Stimulated activated CD4-positive, alpha-beta T cell treated with anti-CD3 and anti-CD28 coated beads, Interleukin-12 subunit alpha, Interleukin-12 subunit beta, amount 100 ng/mL, for 4 hours (primary cell): ENCODE measurements at places on chromosomes 16 and 17.

DNA sequence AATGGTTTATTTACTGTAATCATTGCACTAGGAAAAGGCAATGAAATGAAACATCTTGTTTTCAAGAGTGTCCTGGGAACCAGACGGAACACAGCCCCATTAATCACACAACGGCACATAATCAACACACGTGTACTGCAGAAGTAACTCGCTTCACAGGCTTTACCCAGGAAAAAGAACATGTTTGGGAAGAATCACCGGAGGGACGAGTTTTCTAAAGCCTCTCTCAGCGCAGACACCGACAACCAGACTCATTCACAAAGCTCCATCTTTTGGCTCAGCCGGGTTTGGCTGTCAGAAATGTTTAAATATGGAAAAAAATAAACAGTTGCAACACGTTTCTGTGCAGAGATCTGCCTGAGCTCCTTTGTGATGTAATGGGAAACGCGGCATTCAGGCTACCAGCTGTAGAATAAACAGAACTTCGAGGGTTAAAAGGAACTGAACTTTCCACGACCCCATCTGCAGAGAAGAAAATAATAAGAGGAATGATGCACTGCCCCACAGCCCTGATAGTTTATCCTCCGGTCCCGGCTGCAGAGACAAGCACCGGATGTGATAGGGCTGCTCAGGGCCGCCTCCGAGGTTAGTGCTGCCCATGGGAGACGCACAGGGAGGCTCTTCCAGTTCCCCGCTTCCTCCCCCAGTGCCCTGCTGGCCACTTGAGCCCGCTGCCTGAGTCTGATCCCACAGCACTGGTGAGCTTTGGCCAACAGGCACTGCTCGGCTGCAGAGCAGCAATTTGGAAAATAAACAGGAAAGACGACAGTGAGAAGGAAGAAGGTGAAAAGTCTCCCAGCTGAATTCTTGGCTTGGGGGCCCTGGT is 119.8 kb downstream of the HIC1 start:
- no peak for DNase-seq

DNA sequence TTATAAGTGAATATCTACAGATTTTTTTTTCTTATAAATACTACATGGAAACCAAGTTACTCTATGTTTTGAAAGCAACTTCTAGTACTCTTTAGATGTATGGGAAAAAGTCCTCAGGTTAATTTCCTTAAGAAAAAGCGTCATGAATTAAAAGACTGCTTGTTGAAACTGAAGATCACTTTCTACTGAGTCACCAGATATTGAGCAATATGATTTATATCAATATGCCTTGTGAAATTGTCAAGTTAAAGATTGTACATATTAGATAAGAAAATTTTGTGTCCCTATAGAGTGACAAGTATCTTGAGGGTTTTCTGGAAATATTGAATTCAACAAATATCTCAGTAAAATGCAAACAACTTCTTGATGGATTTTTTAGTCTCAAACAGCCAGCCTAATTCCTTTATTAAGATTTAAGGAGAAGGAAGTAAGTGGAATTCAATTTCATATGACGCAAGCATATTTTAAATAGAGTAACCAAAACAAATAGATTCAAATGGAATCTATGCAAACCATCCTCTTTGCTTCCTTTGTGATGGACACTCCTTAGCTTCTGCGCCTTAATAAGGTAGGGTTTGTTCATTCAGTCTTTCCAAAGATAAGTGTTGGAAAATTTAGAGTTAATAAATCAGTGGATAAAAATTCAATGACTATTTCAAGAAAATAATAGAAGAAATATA is 16.6 kb downstream of the KRT12 start:
- DNase-seq: no peak

DNA sequence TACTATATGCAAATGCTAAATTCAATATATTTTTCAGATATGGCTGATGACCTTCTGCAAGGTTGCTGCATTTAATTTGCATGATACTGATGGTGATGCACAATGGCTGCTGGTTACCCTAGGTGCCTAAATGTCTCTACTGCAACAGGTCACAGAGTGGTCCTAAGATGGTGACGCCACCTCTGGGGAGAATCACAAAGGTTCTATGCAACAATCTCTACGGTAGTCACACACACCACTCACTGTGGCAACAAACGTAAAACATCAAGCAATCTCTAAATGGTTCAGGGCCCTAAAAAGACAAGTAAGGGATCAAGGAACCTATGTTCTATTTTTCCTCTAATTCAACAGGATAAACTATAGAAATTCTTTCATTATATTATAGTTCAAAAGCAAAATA is 293.3 kb downstream of the CEP112 start:
- DNase-seq: no peak

GRCh38 chr17:2903193-2903974 is 107.1 kb downstream of the RAP1GAP2 start:
- DNase-seq: no peak

GRCh38 chr17:46151762-46152161 is 41.5 kb downstream of the KANSL1 start:
- no peak for DNase-seq

DNA sequence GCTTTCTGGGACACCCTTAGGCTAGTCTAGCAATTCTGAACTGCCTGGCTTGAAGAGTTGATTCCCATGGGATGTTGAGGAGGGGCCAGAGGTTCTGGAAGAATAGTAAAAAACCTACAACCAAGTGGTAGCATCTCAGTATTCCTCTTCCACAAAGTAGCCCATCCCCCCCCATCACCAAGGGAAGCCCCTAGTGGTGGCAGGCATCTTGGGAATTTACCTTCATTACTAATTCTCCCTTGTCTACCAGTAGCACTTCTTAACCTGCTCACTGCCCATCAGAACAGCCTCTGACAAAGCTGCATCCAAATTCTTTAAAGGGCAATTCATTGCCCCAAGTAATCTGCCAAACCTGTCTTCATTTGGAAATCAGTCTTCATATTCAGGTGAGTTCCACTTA is 12.8 kb upstream of the RAB11FIP4 start:
- no peak for DNase-seq

DNA sequence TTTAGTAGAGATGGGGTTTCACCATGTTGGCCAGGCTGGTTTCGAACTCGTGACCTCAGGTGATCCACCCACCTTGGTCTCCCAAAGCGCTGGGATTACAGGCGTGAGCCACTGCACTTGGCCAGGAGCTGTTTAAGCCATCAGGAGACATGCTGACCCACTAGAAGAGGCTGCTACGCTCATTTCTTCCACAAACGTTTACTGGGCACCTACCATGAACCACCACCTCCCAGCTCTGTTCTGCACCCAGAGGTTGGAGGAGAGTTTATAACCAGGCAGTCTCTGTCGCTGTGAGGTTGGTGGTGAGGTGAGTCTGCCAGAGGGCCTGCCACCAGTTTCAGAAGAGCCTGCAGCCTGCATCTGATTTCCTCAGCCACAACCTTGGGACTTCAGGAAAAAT is 51.8 kb downstream of the SF3B3 start:
- DNase-seq: no peak

DNA sequence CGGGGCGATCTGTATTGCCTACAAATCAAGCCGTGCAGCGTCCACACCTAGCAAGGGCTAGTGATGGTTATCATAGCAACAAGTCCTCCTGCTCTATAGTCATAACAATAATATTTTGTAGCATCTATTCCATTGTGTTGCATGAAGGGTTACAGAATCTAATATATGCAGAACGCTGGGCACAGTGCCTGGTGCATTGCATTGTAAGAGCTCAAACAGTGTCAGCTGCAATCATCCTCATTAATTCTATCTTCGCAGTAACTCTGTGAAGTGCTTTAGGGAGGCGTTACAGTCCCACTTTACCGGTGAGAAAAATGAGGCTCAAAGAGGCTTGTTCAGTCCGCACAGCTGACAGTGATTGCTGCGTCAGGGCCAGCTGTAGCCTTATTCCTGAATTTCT is 149.4 kb downstream of the RBFOX1 start:
- no peak for DNase-seq
